Stimulated activated CD4-positive, alpha-beta T cell treated with anti-CD3 and anti-CD28 coated beads, Interleukin-15, amount 100 ng/mL, for 24 hours (primary cell): ENCODE measurements at places on chromosomes 7 and 10.
A peak's percentile ranks its signal among the peaks of the same experiment; 100 is the strongest.

- no peak for DNase-seq
Measured at GRCh38 chr10:62652564-62652963, 152.0 kb upstream of the ADO start.

GRCh38 chr7:39217783-39218182 lies 240.1 kb downstream of the POU6F2 start:
- DNase-seq, result no peak

- DNase-seq, result no peak
Measured at GRCh38 chr7:95322854-95323253, 1.5 kb downstream of the PON1 start.

GRCh38 chr10:78341953-78342614 lies 308.4 kb downstream of the RPS24 start:
- no peak for DNase-seq

DNA sequence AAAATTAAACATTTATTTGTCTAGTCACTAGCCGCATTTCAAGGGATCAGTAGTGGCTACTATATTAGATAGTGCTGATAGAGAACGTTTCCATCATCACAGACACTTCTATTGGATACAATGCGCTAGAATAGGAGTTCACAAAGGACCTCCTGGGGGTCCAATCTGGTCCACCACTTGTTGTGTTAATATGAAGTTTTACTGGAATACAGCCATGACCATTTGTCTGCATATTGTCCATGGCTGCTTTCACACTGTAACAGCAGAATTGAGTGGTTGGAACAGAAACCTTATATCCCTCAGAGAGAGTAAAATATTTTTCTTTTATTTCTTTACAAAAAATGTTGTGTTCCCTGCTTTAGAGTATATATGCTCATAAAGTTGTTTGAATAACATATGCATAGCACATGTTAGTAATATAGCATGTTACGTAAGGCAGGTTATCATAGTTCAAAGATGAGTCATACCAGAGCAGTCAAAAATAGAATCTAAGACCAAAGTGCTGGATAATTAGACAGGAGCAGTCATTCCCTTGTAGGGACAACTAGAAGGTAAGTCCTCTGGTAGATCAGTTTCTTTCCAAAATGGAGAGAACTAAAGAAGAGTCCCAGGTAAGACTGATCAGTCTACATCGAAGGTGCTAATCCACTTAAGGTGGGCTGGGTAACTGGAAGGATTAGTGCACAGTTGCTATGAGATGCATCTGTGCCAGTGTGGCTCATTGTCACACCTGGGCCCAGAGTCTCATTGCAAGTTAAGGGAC lies 14.9 kb downstream of the BZW2 start:
- no peak for DNase-seq

GRCh38 chr7:104299323-104299722 lies 29.1 kb upstream of the LHFPL3 start:
- no peak for DNase-seq

DNA sequence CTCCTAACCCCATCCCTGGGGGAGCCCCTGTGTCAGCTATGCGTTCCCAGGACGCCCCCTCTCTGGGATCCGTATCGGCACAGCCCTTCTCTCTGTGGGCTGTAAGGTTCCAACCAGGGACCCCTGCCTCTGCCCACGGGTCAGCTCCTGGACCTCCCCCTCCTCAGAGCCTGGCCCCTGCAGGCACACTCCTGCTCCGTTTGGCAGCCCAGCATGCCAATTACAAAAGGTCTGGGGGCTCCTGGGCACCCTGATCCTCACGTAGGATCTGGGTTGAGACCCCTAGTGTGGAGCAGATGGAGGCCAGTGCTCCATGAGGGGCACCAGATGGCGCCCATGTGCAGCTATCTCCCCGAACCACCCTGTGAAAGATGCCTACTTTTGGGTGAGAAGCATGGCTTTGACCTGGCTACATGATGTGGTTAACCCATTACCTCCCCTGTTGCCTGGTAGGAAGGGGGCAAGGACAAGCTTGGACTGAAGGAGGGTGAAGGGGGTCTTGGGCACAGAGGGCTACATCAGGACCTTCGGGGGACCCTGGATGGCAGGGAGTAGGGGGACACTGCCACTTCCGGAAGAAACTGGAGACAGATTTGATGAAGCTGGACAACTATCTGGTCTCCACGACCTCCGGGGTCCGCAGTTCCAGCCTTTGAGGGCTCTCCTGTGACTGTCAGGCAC lies 9.0 kb downstream of the TACR2 start:
- DNase-seq, result peak; percentile 40
